ENCODE measurements at places on chromosomes 2 and 18. TPM values are rescaled to one million over a fixed set of nuclear protein-coding genes. Genes with fewer than 3 reads are reported as not detected.

GRCh38 chr2:51368250-51368649 is 336.3 kb upstream of the NRXN1 start:
- H3K36me3 ChIP-seq = no peaks in the 10 kb centered on the region
- no peak overlapping the region for H3K4me3 ChIP-seq
- no peak overlapping the region for H3K27ac ChIP-seq
- H3K4me1 ChIP-seq = no peaks in the 10 kb centered on the region
- DNase-seq = peak; percentile 8
- H3K27me3 ChIP-seq = no peaks in the 10 kb centered on the region

DNA sequence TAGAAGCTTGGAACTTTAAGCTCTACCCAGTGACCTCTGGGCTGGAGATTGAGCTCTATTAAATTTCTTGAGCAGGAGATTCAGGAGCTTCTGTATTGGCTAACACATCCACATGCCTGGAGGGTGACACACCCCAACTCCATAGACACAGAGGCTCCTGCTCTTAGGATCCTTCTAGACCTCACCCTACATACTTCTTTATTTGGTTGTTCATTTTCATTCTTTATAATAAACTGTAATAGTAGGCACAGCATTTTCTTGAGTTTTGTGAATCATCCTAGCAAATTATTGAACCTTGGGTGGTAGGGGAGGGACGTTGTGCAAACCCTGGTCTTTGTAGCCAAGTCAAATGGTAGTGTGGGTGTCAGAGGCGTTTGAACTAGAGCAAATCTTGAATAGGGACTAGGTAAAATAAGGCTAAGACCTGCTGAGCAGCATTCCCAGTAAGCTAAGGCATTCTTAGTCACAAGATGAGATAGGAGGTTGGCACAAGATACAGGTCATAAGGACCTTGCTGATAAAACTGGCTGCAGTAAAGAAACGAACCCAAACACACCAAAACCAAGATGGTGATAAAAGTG is 323.8 kb upstream of the GALNT5 start:
- H3K27me3 ChIP-seq = no peaks in the 10 kb centered on the region
- no peaks in the 10 kb centered on the region for H3K36me3 ChIP-seq
- H3K27ac ChIP-seq = no peak overlapping the region
- H3K4me1 ChIP-seq = no peaks in the 10 kb centered on the region
- DNase-seq = no peak

NDC80 gene
- total RNA-seq = 5.6 TPM

ABCG5 gene
- 3.8 TPM for total RNA-seq

C1QL2 gene
- 4.9 TPM for total RNA-seq

CAVIN2 gene
- 4.8 TPM for total RNA-seq
